ENCODE measurements at places on chromosomes 3 and 15.

DNA sequence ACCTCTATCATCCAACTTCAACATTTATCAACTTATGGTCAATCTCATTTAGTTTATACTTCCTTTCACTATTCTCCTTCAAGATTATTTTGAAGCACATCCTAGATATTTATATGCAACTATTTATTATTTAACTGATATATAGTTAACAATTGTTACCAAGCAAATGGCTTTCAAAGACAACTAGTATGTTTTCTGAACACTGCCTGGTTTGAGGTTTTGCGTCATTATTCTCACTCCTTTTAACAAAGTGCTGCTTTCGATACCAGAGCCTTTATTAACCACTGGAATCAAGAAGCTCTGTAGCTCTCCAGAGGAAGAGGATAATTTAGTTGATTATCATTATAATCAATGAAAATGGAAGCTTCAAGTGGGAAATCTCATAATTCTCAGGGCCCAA, 19.6 kb downstream of the ZIC1 start:
- no peak for DNase-seq

GRCh38 chr15:68415501-68416157, 16.3 kb downstream of the ITGA11 start:
- no peak for DNase-seq

DNA sequence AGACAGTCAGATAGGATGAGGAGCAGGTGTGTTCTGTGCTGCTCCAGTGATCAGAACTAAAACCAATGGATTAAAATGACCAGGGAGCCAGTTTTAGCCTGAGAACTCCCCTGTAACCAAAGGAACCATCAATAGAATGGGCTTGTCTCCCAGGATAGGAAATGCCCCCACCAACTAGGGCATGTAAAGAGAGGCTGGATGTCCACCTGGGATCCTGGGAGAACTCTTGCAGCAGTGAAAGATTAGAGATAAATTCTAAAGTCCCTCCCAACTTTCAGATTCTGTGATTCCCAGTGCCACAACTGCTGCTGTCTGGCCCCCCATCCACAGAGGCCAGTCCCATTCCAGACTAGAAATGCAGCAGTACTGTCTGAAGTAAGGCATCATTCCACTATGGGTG, 33.8 kb downstream of the HDC start:
- no peak for DNase-seq

GRCh38 chr15:99721896-99722295, 11.3 kb downstream of the LYSMD4 start:
- DNase-seq: no peak

GRCh38 chr3:188156056-188156455, 2.1 kb downstream of the LPP start:
- no peak for DNase-seq

GRCh38 chr3:194465246-194465645, 21.6 kb downstream of the ATP13A3 start:
- DNase-seq: no peak

DNA sequence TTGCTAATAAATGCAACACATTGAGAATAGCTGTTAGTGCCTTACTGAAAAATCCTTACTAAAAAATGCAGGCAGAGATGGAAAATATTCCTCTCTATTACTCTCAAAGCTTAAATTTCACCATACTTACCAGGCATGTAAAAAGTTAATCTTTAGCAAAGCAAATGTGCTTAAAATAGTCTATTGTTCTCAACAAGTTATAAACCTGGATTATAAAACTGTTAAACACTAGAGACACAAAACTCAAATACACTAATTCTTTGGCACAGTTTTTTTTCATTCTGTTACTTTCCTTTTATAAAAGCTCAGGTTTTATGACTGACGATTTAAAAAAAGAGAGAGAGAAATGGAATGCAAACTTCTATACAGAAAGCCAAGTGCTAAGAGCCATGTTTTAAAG, 119.8 kb downstream of the THRB start:
- DNase-seq: no peak

DNA sequence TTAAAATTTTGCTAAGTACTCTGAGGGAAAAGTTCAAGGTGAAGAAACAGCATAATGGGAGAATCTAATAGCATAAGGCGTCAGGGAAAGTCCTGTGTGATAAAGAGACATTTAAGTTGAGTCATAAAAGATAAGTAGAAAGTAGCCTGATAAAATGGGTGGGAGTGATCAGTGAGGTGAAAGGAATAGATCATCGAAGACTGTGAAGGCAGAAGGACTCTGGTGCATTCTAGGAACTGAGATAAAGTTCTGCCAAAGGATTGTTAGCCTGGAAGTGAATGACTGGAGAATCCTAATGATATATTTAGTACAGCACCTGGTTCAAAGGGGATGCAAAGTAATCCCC, 149.9 kb downstream of the CFAP20DC start:
- no peak for DNase-seq

GRCh38 chr3:184771301-184772127, 40.5 kb upstream of the VPS8 start:
- DNase-seq: no peak

GRCh38 chr3:119257654-119258410, 17.2 kb upstream of the B4GALT4 start:
- no peak for DNase-seq

DNA sequence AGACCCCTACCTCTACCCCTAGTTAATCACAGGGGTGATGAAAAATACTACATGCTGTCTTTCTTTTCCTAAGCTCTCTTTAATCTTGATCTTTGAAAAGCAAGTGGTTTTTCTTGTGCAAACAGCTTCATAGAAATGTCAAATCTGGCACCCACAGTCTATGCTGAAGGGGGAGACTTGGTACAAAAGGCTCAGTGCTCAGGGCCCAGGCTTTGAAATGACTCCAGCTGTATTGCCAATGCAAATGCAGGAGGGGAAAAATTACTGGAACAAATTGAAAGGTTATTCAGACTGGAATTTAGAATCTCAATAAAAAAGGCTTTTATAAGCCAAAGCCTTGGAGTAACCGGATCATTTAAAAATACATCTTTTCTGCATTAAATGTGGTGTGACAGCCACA, 223.9 kb downstream of the LRTM1 start:
- DNase-seq: no peak

- no peak for DNase-seq
Measured at GRCh38 chr3:149453140-149453805, 21.2 kb upstream of the TM4SF4 start.

DNA sequence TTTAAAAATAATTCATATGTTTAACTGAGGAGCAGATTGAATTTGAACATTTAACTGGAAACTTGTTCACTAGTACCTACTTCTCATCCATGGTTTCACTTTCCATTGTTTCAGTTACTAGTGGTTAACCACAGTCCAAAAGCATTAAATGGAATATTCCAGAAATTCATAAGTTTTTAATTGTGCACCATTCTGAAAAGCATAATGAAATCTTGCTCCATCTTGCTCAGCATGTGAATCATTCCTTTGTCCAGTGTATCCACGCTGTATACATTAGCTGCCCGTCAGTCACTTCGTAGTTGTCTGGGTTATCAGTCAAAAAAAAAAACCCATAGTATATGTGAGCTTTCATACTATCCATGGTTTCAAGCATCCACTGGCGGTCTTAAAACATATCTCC, 217.6 kb downstream of the TPRG1 start:
- DNase-seq: no peak

- DNase-seq: no peak
Measured at GRCh38 chr3:184099806-184100686, 3.2 kb downstream of the HTR3E start.

- DNase-seq: no peak
Measured at GRCh38 chr3:99883693-99884092, 66.0 kb downstream of the CMSS1 start.

- DNase-seq: no peak
Measured at GRCh38 chr3:112354642-112355306, 21.8 kb downstream of the CD200 start.

DNA sequence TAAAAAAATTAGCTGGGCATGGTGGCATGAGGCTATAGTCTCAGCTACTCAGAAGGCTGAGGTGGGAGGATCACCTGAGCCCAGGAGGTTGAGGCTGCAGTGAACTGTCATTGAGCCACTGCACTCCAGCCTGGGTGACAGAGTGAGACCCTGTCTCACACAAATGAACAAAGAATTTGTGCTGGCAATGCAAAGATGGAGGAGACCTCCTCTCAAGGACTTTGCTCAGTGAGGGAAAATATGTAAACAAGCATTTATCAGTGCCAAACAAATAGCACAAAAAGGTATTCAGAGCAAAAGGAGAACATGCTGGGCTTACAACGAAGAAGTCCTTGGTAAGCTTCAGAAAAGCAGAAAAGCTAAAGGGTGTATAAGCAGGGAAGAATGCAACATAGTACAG, 113.1 kb upstream of the UMPS start:
- DNase-seq: no peak

- DNase-seq: peak; percentile 60
Measured at GRCh38 chr15:52018244-52018643, 775 bp upstream of the MAPK6 start.

DNA sequence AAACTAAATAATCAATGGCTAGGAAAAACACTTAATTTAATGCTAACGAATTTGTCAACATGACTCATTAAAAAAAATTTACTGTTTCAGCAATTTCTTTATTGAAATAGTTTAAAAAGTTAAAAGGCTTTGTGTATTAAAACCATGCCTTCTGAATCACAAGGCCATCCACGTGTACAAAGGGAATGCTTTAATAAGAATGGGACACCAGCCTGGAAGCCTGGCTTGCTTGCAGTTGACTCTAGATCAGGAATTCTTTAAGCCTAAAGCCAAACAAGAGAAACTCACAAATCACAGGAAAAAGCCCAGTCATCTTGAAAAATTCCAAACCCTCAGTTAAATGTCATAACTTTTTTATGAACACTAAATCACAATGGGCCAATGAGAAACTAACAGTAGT, 137.6 kb downstream of the PEAK1 start:
- peak; percentile 41 for DNase-seq

- DNase-seq: no peak
Measured at GRCh38 chr3:42176242-42177034, 85.3 kb downstream of the TRAK1 start.

DNA sequence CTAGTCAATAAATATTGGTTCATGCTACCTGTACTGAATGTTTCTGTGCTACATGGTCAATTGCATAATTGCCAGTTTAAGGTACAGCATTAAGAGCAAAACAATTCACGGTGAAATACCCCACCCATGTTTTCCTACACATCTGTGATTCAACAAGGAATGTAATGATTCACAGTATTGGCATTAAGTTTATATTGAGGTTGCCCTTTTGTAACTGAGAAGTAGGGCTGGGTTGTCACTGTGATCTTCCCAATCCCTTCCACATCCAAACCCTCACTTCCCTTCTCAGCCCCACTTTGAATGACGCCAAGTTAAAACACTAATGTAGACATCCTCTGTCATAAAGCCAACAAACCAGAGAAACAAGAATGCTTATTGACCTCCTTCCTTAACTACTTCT, 112.0 kb upstream of the TJP1 start:
- DNase-seq: no peak

GRCh38 chr3:129409541-129409940, 18.9 kb downstream of the EFCAB12 start:
- peak; percentile 45 for DNase-seq

DNA sequence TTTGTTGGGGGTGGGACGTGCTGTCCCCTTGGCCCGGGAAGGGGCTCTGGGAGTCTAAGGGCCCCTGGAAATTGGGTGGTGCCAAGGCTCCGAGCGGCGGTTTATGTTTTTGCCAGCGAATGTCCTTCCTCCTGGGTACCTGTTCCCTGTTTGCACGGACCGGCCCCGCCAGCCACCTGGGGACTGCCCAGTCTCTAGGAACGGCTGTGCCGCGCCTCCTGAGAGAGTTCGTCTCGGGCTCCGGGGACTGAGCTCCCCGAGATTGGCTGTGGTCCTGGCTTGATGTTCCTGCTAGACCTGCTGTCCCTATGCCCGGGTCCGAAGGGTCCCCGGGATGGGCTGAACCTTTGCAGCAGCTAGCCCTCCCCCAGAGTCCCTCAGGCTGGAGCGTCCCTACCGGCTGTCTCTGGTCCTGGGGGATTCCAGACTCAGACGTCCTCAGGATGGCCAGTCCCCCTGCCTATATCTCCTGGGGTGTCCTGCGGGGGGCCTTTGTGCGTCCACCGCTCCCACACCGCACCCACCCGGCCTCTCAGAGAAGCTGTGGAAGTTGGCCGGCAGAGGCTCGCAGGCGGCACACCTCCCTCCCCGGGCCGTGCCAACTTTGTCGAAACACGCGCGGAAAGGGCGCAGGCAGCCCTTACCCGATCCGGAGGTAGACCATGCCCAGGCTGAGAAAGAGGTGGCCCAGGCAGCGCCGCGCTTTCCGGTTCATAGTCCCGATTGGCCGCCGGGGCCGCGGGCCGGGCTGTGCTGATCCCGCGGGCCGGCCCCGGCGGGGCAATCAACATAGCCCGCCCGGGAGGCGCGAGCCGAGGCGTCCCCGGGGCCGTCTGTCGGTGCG, 547 bp downstream of the WNT7A start:
- no peak for DNase-seq

DNA sequence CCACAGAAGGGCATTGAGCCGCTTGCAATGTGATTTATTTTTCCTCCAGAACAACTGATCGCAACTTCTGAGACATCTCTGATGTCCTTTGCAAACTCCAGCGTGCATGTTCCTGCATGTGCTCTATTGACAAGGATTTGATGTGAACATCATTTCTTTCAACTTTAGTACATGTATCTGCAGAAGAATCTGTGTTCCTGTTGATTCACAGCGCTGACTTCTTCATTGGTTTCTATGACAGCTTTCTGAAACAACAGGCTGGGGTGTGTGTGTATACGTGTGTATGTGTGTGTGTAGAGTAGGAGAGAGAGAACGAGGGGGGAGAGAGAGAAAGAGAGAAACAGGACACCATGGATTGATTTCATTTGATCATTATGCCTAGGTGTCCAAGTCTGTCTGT, 56.7 kb upstream of the CMTM8 start:
- DNase-seq: no peak

- DNase-seq: no peak
Measured at GRCh38 chr15:80609091-80609490, 86.0 kb upstream of the ABHD17C start.

DNA sequence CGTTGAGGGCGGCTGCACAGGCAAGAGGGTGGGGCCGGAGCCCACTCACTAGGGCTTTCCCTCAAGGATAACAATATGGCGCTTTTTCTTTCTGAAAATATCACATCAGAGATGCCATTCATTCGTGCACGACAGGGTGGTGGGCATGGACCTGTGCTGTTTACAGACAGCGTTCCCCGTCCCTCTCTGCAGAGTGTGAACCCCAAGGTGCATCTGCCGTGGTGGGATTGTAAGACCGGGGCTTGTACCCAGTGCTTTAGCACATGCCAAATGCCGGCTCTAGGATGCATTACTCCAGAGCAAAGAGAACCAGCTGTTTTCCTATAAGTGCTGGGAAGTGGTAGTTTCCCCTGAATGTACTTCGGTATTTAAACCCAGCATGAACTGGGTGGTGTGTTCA, 37.0 kb downstream of the CHDH start:
- no peak for DNase-seq

DNA sequence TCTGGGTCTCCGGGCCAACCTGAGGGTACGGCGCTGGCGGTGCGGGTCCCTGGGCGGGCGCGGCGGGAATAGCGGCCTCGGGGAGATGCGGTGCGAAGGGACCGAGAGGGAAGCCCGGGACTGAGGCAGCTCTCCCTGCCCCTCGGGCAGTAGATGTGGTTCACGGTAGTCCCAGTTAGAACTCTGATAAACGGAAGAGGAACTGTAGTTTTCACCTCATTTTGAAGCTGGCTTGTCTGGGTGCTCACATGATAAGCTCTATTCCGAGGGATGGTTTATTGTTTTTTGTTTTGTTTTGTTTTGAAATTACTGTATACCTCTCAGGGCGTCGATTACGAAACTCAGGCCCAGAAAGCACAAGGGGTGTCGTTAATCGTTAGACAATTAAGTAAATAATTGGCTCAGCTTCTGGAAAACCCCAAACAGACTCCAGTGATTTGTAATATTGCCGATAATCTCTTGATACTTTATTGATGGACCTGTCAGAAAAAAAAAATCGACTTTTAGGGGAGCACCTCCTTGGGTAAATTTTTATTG, 413 bp downstream of the NUSAP1 start:
- DNase-seq: no peak
